ENCODE measurements at places on chromosomes 7 and 10.

DNA sequence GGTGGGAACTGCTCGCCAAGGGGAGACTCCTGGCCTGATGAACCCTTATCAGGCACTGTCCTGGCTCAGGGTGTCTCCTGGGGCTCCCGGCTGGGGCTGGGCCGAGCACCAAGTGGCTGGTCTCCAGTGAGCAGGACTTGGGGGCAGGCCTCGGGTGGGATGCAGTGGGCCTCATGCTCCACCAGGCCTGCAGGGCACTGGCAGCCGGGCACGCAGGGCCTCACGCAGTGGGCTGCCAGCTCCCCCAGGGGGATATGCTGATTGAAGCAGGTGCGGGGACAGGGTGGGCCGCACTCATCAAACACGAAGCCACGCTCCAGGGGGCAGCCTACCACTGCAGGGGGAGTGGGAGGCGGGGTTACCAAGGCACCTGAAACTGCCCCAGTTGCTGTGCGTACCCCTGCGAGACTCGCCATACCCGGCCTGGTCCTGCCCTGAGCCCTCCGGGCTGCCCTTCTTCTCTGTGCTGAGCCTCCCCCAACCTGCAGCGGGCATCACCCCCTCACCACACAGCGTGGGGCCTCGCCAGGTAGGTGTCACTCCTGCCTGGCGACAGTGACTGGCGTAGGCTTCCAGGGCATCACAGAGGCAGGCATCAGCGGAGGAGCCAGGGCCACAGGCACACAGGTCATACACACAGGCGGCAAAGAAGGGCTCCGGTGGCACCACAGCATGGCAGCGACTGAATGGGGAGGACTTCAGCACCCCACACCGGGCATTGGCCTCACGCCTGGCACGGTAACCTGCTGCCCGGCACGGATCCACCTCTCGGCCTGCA is 14.5 kb downstream of the ATP6V1F start:
- no peak for DNase-seq

- DNase-seq = no peak
Observed at GRCh38 chr10:73469579-73469978, 26.2 kb downstream of the PPP3CB start.

DNA sequence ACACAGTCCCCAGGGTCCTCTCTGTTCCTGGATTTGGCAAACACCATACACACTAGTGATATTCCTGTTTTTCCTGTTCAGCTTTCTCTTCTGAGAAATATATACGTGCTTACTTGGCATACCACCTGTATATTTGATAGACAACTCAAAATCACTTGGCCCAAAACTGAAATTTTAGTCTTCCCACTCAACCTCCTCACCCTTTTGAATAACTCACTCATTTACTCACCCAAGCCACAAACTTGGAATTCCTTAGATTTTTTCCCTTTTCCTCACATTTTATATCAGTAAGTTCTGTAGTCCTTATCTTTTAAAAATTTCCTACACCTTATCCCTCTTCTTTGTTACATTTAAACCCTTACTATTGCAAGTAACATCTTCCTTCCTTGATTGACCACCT is 143.4 kb downstream of the PPP1R3A start:
- no peak for DNase-seq

- peak; percentile 91 for DNase-seq
Observed at GRCh38 chr7:127585044-127585953, at the start of gene GCC1. TSS of gene GCC1 (minus strand) at chr7:127585596. CDS start at chr7:127585182, 414 bp downstream.

DNA sequence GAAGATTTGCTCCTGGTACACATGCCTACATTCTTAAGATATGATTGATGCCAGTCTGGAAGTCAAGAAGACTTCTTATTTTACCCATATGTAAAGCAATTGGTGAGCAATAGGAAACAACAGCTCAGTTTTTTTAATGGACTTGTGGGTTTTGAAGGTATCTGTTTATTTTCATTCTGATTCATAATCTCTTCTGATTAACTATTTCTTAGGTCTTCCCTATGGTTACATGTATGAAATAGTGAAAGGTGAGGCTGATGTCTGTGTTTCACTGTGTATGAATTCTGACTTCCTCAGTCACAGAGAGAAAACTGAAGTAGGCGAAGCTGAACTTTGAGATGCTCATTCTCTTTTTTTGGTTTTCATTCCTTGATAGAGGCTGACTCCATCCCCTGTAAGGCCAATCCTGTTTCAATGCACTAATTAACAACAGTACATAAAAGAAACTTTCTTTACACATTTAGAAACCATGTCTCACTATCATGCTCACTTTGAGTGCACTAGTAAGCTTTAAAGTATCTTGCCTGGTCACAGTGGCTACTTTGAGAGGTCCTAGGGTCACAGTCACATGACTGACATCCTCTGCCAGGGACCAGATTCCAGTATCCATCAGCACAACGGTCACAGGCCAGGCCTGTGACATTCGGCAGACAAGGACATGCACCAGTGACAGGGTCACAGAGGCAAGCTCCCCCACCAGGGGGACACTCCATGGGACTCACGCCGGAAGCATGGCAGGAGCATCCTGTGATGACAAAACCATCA is 59.5 kb upstream of the LAMB1 start:
- DNase-seq = no peak

GRCh38 chr7:153381275-153382040 is 621.9 kb downstream of the ACTR3B start:
- DNase-seq = peak; percentile 27

GRCh38 chr10:127496035-127496434 is 53.1 kb upstream of the NPS start:
- DNase-seq = no peak

- DNase-seq = no peak
Observed at GRCh38 chr7:150983893-150984368, 5.8 kb upstream of the KCNH2 start.

GRCh38 chr10:8407501-8408021 is 353.1 kb downstream of the GATA3 start:
- no peak for DNase-seq

Measured in GM19239 (cell line).